GDM1 (cell line): ENCODE measurements at places on chromosomes 12 and 14.

DNA sequence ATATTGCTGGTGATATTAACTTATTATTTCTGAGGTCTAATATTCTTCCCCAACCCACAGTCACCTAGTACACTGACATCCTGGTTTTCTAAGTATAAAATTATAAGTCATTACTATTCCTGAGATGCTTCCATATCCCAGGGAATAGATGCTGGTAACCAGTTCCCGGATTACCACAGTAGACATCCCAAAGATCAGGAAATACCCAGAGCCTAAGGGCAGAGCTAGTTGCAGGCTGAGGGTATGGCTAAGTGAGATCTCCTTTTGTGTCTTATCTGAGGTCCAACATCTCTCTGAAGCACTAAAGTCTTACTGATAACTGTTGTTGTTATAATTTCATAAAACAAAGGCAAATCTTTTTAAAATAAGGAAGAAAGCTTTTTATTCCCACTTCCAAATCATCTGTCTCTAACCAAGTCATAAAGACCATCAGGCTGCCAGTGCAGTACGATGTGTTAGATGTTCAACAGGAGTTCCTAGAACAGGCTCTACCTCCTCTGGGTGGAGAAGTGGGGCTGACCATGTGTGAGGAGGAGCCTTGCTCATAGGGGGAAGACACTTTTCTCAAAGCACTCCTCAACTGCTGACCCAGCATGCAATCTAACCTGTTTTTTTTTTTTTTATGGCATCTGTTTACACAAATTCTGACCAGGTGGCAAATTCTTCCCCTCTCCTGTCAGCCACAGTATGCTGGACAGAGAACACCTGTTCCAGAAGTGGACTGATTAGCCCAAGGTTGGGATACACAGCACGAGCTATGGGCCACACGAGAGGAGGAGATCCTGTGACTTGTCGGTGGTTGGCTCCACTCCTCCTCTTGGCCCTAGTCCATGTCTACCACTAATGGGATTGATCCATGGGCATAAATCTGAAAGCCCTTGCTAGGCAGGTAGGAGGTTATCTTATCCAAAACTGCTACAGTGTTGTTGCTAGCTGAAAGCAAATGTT is 16.1 kb upstream of the GRIP1 start:
- DNase-seq, result no peak

DNA sequence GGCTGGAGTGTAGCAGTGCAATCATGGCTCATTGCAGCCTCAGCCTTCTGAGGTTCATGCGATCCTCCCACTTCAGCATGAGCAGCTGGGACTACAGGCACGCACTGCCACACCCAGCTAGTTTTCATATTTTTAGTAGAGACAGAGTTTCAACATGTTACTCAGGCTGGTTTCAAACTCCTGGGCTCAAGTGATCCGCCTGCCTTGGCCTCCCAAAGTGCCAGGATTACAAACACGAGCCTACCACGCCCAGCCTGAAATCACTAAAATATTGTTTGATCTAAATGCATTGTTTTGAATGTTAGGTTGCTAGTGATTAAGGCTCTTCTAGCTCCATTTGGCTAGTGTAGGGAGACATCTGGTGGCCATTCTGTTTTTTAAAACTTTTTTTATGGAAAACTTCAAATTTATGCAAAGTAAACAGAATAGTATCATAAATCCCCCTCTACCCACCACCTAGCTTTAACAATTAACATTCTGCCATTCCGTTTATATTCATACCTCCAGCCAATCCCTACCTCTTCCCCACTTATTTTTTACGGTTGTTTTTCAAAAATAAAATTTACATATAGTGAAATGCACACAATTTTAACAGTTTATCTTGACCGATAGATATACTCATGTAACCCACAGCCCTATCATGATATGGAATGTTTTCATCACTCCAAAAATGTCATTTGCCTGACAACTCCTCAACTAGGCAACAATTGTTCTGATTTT is 37.8 kb downstream of the MYO1H start:
- no peak for DNase-seq

DNA sequence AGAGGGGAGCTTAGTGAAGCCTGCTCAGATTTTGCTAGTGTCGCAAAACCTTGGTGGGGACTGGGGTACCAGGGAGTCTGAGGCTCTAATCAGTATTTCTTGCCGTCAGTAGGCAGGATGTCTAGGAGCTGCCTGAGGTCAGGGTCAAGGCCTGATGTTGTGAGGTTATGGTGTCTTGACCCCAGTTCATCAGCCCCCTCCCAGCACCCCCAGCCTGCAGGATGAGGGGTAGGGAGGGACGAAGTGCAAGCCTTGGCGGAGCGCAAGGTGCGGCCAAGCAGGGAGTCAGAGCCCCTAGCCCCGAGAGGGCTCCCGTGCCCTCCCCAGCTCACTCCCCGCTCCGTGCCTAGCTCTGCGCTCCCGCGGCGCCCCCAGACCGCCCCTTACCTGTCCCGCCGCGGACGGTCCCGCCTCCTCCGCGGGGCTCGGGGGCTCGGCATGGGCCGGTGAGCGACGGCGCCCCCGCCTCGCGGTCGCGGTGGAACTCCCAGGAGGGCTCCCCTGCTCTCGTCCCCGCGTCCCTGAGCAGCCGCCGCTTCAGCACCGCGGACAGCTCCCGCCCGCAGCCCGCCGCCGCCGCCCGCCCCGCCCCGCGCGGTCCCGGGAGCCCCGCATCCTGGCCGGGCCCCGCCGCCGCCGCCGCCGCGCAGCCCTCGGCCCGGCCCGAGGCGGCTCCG is 347 bp downstream of the SYNDIG1L start:
- peak; percentile 5 for DNase-seq

- no peak for DNase-seq
Observed at GRCh38 chr14:105203057-105203531, 22.0 kb upstream of the NUDT14 start.

GRCh38 chr12:68919581-68920239 is 13.3 kb downstream of the CPM start:
- DNase-seq, result no peak

GRCh38 chr12:50024805-50025186 is 498 bp downstream of the RACGAP1 start:
- DNase-seq, result no peak

DNA sequence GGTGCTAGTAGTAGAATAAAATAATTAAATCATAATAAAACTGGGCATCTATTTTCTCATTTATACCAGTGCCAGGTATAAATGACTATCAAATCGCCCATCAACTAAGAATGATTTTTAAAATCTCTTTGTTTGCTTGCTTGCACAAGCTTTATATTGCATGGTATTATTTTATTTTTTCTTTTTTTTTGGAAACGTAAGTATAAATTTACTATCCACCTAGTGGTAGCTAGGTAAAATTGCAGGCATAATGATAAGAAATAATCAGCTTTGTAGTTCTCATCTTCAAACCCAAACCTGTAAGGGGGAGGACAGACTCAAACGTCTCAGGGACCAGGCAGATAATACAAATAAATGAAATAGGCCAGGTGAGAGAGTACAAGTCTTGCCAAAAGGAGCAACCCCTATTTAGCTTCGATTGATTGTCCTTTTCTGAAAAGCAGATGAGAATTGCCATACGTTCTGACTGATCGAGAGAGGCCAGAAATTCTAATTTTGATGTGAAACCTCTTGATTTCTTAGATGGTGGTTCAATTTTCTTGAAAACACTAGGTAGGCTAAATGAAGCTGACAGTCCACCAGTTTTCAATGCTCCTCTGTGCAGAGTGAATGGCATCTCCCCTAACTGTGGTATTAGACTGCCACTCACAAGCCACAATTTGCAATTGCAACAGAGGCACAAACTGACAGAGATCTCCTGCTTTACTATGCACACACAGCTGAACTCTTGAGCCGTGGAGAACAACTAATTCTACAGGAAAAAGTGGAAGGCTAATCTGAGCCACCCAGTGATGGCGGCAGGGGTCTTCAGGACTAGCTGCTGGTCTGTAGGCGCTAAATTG is 189.3 kb downstream of the DACT1 start:
- DNase-seq, result no peak

DNA sequence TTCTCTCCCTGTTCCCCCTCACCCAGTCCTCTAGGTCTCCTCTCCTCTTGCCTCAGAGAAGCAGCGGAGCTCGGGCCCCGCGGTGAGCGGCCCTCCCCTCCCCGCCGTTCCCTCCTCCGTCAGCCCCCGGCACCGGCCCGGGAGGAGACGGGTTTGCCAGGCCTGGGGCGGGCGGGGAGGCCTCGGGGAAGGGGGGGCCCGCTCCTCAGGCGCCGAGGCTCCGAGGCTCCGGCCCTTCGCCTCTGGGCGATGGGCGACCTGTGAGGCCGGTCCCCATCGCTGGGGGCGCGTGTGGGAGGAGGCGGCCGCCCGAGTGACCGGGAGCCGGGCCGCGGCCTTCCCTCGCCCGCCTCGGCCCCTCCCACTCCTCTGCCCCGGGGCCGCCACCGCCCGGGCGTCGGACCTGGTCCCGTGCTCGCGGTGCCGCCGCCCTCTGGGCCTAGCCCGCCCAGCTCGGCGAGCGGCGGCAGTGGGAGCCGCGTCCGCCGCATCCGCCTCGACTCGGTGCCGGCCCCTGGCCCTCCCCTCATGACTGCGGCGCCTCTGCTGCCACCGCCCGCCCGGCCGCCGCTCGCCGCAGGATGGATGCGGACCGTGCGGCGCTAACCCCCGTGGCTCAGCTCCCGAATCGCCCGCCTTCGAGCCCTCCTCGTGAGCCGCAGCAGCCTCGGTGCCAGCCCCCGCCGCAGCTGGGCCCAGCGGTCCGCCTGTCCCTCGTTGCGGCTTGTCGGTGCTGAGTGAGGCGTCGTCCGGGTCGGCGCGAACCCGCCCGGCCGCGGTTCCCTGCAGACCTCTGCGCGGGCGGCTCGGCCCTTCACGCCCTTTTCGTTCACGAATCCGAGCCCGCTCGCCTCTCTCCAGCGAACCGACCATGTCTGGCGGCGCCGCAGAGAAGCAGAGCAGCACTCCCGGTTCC is 574 bp downstream of the WNK1 start:
- no peak for DNase-seq

DNA sequence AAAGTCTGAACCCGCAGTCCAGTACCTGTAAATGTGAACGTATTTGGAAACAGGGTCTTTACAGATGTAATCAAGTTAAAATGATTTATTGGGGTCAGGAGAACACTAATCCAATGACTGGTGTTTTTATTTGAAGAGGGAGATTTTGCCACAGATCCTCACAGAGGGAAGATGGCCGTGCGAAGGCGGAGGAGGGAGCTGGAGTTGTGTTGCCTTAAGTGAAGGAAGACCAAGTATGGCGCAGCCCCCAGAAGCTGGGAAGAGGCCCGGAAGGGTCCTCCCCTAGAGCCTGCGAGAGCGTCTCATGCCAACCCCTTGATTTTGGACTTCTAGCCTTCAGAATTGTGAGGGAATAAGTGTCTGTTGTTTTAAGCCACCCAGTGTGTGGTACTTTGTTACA is 102.8 kb upstream of the NUDT4 start:
- DNase-seq, result no peak

- DNase-seq, result no peak
Observed at GRCh38 chr12:114069507-114069906, 103.4 kb upstream of the RBM19 start.

- DNase-seq, result no peak
Observed at GRCh38 chr12:10636611-10637010, 23.2 kb upstream of the MAGOHB start.

DNA sequence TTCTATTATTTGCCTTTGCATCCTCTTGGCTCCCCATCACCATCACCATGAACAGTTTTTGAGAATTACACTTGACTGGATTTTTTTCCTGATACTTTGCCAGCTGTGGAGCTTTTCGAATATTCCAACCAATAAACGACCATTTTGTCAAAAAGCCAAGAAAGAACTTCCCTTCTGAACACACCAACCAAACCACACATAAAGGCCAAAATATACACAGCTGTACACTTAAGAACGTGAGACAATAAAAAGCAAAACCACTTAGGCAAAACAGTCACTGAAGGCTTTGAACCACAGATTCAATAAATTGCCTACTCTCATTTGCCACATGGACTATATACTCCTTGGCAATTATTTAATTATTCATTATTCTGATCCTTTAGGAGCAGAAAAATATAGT is 1.1 kb downstream of the C14orf93 start:
- peak; percentile 25 for DNase-seq

DNA sequence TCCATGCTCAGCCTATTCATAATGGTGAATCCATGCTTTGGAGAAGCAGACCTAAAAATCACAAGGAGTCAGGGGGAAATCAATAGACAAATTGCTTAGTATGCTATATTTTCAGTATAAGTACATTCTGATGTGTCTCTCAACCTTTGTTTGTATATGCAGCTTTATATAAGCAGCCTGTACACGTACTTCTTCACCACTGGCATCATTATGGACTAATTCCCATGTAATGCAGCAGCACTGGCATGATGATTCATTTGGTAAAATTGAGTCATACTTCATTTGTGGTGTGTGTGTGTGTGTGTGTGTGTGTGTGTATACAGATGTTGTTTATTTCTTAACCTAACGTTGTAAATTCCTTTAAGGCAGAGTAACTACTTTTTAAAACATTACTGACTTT is 10.9 kb downstream of the DCP1B start:
- no peak for DNase-seq

- DNase-seq, result peak; percentile 59
Observed at GRCh38 chr12:112906712-112907414, at the start of gene OAS1. OAS1 (plus strand) TSS chr12:112906962; CDS start chr12:112907040, 78 bp downstream.

DNA sequence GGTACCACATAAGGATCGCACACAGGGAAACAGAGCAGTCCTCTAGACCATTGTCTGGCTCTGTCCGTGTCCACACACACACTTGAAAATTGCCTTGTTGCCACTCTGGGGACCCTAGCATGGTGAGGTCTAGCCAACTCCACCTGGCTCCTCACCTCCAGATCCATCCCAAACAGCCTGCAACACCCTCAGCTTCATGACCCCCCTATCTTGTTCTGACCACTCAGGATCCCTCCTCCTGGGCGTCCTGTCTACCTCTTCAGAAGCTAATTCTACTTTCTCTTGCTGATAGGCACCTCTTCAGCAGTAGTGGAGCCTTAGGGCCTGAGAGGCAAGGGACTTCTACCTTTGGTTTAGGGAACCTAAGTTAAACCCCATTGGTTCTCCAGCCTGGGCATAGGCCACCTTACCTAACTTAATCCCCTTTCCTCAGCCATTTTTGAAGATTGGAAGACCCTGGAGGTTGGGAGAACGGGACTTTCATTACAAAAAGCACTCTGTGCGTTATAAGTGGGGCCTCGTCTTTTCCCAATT is 697 bp upstream of the HOXC5 start:
- no peak for DNase-seq

DNA sequence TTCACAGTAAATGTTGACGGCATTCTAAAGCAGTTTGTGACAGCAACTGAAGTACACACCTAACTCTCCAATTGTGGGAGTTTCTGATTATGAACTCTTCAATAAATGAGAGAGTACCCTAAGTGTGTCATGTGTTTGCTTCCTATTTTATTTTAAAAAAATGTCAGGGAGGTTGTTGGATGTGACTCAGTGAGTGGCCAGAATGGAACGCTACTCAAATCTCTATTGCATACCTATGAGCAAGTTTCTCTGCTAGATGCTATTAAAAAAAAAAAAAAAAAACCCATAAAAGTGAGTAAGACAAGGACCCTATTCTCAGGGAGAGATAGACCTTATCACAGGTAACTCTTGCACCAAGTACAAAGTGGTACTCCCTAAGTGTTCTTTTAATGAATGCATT is 256.6 kb downstream of the BTG1 start:
- DNase-seq, result no peak

GRCh38 chr14:102629808-102630350 is 37.4 kb downstream of the RCOR1 start:
- no peak for DNase-seq

GRCh38 chr14:97539411-97539795 is 742.2 kb downstream of the VRK1 start:
- DNase-seq, result no peak
